NCI-H345 (cell line): ENCODE measurements at places on chromosomes 11 and 22.

DNA sequence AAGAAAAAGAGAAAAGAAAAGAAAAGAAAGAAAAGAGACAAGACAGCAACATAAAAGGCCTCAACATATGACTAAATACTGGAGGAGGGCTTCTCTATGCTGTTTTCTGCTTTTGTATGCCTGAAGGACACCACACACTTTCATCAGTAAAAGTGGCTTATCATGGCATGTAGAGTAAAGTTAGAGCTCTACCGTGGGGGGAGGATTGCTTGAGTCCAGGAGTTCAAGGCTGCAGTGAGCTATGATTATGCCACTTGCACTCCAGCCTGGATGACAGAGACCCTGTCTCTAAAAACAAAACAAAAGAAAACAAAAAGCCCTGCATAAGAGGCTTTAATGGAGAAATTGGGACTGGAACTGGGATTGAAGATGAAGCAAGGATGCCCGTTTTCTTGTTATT is 5.7 kb downstream of the PTS start:
- no peak for DNase-seq

GRCh38 chr11:115498354-115498753 is 5.9 kb downstream of the CADM1 start:
- peak; percentile 91 for DNase-seq

DNA sequence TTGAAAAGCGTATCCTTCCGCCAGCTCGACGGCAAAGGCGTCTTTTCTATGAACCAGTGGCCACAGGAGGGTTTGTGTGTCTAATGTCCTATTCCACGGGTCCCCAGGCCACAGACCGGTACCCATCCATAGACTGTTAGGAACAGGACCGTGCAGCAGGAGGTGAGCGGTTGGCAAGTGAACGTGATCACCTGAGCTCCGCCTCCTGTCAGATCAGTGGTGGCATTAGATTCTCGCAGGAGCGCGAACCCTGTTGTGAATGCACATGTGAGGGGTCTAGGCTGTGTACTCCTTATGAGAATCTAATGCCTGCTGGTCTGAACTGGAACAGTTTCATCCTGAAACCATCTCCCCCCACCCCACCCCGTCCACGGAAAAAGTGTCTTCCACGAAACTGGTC is 62.7 kb upstream of the KCNQ1OT1 start:
- no peak for DNase-seq

DNA sequence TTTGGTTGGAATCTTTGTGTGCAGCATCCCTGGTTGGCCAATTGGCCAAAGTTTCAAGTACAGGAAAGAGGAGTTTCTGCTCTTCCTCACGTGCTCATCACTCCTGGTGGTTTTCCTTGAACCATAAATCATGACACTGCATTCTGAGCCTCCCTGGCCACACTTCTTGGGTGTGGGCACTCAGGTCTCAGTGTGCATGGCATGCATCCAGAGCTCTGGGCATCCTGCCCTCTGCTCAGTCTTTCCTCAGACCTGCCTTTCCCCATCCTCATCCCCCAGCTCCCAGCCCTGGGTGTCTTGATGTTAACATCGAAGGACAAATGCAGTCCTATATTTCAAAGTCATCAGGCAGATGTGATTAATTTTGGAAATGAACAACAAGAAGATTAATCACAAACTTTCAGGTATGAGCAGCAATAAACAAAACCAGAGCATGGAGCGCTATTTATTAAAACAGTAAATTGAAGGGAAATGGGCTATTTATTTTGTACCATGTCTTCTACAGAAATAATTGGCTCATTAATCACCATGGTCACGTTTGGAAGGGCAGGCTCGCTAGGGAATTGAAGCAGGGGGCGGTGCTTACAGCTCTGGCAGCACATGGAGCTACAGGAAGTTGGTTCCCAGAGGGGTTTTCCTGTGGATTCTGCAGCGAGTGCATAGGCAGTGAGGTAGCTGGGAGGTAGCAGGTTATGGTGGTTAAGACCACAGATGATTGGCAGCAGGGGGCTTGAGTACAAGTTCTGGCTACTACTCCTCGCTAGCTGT is 89.6 kb downstream of the CSNK2A3 start:
- DNase-seq: no peak

GRCh38 chr11:118215765-118216164 is 9.0 kb downstream of the JAML start:
- DNase-seq: no peak

- DNase-seq: no peak
These were observed 11.2 kb downstream of the FOLR1 start for GRCh38 chr11:72203163-72203562.

- no peak for DNase-seq
These were observed 48.6 kb downstream of the CADM1 start for GRCh38 chr11:115455613-115456012.

DNA sequence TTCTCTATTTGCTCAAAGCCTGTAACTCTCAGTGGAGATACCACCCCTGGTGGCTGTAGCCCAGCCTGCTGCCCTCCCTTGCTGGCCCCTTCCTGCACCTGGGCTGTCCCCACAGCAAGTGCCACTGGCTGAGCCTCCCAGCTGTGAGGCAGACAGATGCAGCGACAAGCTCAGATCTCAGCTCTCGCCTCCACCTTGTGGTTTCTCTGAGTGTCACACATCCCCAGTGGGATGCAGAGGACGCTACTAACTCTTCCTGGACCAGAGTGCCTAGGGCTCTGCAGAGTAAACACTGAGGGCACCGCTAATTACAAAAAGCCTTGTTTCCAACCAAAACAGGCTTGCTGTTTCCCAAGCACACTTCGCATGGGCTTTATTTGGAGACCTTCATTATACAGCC is 8.9 kb downstream of the YPEL1 start:
- DNase-seq: peak; percentile 16

DNA sequence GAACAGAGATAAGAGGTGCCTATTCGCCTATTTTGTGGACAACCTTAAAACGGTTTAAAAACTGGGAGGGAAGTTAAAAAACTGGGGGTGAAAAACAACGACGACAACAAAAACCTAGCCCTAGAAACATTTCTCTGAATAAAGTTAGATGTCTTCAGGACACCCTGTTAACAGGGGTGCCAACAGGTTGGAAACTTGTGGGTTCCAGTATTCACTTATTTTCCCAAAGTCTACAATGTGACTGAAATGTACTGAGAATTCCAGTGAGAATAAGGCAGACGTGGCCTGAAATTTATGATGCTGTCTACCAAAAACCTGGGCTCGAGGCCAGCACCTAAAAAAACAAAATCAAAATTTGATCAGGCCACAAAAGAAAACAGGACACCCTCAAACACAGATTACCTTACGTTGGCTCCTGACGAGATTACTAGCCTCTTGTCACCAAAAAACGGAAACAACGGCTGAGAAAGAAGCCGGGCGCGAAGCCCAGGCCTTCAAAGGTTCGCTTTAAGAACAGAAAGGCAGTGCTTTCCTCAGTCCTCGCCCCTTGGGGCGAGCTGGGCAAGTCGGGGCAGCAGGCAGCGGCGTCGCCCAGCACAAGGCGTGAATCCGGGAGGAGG is 906 bp downstream of the CCDC90B start:
- DNase-seq: no peak

DNA sequence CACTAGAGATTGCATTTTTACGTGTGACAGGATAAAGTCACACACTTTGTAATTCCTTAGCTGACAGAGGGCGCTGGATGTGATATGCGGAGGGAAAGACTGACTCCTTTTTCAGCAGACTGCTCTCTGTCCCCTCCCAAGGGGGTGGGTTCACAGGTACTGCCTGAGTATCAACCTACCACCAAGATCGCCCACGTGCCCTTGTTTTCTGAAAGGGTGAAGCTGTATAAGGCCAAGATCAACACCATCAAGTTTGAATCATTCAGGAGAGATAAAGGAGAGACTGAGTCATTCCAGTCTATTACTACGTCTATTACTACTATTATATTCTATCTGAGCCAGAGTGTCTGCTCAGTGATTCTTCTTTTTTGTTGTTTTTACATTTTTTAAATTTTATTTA is 30.7 kb downstream of the BUD13 start:
- no peak for DNase-seq

- DNase-seq: no peak
These were observed 6.7 kb upstream of the SCARF2 start for GRCh38 chr22:20444325-20444724.

GRCh38 chr11:89381094-89381493 is 110.1 kb downstream of the NOX4 start:
- no peak for DNase-seq

- no peak for DNase-seq
These were observed 15.1 kb upstream of the CD3E start for GRCh38 chr11:118289401-118289800.

DNA sequence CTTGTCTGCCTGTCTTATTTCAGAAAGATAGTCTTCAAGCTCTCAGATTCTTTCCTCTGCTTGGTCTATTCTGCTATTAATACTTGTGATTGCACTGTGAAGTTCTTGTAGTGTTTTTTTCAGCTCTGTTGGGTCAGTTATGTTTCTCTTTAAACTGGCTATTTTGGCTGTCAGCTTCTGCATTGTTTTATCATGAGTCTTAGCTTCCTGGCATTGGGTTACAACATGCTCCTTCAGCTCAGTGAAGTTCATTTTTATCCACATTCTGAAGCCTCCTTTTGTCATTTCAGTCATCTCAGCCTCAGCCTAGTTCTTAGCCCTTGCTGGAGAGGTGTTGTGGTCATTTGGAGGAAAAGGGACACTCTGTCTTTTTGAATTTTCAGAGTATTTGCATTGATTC is 15.5 kb upstream of the DEPDC7 start:
- DNase-seq: no peak

DNA sequence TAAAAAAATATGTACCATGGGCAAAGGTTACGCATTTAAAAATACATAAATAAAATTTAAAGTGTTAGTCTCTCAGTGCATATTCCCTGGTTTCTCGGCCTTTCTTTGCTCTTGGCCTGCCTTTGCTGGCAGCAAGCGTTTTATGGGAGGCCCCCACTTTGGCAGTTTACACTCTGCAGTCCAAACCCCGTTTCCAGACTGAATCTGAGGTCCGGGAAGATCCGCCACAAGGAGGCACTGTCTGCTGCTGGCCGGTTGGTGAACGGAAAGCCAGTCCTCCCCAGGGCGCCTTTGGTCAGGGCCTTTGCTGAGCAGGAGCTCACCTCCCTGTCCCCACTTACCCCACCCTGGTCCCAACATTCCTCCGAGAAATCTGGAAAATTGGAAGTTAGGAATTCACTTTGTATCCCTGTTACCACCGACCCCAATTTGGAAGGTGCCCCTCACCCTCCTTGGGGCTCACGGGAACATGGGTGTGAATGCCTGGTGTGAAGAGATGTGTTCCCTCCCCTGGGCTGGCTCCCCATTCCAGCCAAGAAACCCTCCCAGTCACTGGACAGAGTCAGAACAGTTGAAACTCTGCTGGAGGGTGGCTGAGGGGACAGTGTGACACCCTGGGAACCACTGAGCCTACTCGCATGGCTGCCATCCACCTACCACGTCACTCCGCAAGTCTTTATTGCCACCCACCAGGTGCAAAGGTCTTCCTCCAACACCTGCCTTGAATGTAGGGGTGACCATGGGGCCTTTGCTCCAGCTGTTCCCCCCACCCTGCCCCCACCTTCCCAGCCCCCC is 9.4 kb upstream of the SF1 start:
- no peak for DNase-seq

DNA sequence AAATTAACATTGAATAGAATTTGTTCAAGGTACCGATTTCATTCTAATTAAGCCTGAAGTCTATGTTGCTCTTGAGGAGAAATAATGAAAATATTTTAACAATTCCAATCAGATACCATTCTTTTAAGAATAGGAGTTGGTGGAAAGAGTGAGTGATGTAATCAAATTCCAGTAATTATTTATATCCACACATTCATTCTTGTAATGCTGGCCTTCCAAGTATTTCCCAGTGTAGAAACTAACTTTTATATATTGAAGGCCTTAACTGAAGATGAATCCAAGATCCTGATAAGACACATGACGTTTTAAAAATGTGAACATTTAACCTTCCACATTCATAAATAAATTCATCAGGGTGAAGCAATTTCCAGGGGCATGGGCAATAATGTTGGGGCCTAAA is 36.6 kb upstream of the PAX6 start:
- DNase-seq: no peak

- no peak for DNase-seq
These were observed 4.9 kb downstream of the CHRM4 start for GRCh38 chr11:46386674-46387073.

GRCh38 chr11:1335811-1336761 is 26.7 kb upstream of the TOLLIP start:
- DNase-seq: peak; percentile 64

DNA sequence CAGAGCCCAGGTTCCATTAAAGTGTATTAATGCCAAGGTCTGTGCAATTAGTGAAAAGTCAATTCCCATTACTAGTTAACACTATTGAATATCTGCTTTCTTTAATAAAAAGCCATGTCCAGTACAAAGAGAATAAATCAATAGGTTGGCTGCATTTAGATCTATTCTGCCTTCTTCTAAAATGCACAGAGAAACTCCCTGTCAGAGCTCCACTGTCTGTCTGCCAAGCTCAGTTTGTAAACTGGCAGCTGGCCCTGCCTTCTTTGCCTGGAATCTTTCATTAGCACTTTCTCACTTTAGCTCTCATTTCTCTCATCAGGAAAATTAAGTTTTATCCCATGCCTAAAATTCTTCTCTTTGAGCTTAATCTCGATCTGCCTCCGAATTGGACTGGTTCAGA is 35.6 kb downstream of the ARL14EP start:
- DNase-seq: no peak

DNA sequence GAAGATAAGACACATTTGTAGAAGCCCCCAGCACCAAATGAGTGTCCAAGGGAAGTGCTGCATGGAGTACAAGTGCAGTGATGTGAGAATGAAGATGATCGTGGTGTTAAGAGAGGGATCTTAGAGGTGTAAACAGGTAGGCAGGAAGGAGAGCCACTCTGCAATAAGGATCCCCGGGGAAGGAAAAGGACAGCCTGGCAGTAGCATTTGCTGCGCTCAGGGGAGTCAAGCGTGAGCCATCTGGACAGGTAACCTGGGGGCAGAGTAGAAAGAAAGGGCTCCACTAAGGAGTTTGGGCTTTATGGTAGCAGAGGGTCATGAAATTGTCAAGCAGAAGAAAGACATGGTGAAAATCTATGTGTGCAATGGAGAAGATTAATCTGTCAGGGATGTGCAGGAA is 587.2 kb downstream of the BUD13 start:
- no peak for DNase-seq

DNA sequence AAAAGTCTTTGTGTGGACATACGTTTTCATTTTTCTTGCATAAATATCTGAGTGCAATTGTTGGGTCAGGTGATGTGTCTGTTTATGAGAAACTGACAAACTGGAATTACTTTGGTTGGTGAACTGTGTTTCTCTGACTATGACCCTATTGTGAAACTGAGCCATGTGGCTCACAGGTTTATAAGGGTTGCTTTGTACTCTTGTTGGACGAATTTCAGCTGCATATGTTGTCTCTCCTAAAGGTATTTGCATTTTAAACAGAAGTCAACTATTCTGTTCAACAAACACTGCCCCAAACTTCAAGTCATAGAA is 34.4 kb upstream of the RASD2 start:
- DNase-seq: no peak

DNA sequence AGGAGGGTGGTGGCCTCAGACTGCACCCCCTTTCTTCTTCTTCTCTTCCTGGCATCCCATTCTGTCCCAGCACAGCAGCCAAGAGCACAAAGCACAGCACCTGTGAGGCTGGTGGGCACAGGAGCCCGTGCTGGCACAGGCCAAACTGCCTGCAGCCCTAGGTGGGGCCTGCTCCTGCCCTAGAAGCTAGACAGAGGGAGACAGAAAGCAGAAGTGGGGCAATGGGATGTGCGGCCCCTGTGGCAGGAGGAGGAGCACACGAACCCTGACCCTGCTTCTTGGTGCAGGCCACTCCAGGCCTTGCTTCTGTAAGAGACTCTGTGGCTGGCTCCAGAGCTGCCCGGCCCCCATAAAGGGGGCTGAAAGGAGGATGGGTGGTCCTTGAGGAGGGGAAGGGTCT is 3.9 kb upstream of the PTS start:
- DNase-seq: no peak

GRCh38 chr22:49547751-49548239 is 279.9 kb downstream of the BRD1 start:
- DNase-seq: peak; percentile 23
